ENCODE measurements at places on chromosomes 12 and 14.

DNA sequence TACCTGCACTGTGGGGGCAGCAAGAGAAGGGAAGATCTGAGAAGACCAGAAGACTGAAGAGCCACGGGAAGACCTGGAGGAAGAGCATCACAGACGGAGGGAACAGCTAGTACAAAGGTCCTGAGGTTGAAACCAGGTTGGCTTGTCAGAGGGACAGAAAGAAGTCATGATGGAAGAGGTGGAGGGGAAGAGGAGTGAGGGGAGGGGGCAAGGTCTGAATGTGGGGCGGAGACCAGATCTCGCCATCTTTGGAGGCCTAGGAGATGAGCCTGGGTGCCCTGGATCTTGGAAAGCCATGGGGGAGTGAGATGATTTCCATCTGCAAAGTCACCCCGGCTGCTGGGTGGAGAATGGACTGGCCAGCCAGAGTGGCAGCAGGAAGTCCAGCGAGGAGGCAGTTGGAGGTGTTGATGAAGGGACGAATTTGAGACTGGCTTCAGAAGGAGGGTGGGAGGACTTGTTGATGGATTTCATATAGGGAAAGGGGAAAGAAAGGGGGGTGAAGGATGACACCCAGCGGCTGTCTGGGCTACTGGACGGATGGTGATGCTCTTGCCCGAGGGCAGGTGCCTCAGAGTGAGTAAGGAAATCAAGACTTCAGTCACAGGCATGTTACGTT lies 14.6 kb upstream of the UBC start:
- no peak for DNase-seq

- no peak for DNase-seq
These were observed 68.1 kb downstream of the TTC9 start for GRCh38 chr14:70709726-70710382.

DNA sequence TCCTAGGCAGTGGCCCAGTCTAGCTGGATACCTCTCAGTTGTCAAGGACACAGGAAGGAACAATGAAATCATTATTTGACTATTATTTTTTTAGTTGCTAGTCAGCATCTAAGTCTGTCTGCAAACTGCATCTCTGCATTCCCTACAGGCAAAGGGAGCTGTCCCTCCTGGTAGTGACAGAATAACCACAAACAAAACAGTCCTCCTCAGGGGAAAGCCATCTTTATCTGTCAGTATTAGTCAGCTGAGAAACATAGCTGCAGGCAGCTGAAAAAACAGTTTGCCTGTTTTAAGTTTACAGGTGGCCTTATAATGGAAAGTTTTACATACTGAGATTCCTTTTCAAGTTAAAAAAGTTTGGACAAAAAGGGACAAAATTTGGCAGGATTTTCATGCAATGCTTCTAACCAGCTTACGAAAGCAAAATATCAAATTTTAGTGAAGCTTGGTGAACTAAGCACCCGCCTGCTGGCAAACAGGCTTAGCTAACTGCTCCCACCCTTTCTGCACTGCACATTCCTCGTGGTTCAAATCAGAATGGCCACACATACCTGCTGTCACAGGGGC lies 29.5 kb downstream of the SLC25A21 start:
- DNase-seq = no peak

GRCh38 chr14:83873669-83874068 lies 1656.3 kb upstream of the FLRT2 start:
- DNase-seq = no peak
